ENCODE measurements at places on chromosomes 6 and 20.

- no peak for DNase-seq
Measured at GRCh38 chr20:38066969-38067716, 33.6 kb downstream of the RPRD1B start.

GRCh38 chr6:158897236-158897635, 78.1 kb upstream of the EZR start:
- no peak for DNase-seq

DNA sequence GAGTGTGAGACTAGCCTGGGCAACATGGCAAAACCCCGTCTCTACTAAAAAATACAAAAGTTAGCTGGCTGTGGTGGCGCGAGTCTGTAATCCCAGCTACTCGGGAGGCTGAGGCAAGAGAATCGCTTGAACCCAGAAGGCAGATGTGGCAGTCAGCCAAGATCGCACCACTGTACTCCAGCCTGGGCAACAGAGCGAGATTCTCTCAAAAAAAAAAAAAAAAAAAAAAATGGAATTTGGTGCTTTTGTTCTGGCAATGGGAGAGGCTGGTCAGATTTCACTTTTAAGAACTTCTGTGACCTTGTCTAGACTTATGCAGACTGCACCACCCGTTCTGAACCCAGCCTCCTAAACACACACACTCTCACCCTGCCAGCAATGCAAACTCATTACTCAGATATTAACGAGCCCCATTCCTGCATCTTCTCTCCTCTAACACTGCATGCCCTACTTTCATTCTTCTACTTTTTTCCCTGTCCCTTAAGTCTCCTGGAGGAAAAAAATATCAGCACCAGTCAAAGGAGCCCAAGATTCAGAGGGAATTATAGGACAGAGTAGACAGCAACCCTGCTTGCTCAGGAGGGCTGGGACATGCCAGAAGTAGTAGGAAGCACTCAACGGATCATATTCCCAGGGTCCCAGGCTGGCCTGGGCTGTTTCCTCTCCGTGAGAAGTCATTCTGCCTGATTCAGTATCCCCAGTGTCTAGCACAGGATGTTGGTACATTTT, 4.4 kb downstream of the MOCS1 start:
- DNase-seq: no peak

DNA sequence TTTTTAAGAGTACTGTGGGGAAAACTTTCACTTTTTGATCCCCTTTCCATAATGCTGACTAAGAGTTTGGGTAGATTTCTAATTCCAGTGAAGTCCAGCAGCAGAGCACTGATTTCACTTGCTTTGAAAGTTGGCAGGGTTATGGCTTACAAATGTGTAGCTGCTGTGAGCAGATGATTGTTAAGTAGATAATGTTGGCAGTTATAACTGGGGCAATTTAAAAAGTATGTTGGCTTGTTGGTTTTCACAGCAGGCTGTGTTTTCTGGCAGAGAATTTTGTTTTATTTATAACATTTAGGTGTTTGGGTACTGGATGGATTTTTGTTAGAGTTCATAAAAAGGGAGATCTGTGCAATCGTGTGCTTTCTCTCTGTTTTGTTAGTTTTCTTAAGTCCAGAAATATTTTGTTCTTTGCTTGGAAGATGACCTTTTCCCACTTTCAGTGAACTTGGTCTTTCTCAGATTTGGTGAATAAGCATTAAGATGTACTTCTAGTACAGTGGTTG, 31.4 kb downstream of the AFDN start:
- DNase-seq: no peak

- DNase-seq: no peak
Measured at GRCh38 chr6:144758602-144759001, 473.5 kb downstream of the UTRN start.

DNA sequence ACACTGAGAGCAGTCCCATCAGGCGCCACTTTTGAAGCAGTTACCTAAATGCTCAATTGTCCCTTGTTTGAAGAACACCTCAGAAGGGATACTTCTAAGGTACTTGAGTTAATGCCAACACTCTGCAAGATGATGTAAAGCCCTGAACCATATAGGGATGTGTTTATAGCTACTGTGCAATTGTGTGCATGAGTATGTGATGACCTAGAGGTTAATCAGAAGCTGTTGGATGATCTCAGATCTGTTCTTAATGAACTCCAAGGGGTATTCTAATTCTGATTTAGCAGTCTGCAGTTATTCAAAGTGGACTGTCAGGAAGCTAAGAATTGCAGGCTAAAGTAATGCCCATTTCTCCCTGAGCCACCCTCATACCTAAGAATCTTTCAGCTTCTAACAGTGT, 158.3 kb downstream of the TMEM242 start:
- DNase-seq: no peak

DNA sequence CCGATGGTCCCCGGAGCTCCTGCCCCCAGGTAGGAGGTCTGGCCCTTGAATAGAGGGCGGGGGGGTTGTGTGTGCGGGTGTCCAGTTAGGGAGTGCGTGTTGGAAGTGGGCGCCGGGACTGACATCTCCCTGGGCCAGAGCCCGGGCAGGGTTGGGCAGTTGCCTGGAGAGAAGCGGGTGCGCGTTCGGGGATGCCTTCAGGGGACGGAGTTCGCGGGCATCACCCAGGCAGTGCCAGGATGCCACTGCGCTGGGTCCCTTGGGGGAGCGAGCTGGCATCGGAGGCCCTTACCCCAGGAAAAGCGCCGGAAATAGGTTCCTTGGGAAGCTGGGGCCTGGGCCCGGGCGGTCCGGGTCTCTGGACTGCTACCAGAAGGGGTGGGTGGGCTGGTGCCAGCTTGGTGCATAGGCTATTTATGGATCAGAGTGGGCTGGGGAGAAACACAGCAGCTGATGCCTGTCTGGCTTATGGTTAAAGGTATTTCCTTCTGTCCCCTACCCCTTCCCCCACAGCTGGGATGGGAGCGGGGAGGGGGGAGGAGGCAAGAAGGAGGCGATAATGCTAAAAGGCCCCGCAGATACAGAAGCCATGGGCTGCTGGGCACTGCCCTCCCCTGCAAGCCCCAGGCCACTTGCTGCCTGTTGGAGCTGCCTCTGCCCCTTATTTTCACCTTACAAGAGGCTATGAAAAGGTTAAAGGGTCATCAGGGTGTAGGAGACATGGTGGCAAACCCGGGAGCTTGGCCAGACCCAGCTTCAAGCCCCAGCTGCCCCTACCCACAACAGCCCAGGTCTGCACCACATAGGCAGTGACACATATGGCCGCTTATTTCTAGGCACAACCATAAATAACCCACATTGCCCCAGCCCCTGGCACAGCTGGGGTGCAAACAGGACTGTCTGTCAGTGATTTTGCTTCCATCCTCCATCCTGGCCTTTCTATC, 638 bp downstream of the PACSIN1 start:
- DNase-seq: no peak

DNA sequence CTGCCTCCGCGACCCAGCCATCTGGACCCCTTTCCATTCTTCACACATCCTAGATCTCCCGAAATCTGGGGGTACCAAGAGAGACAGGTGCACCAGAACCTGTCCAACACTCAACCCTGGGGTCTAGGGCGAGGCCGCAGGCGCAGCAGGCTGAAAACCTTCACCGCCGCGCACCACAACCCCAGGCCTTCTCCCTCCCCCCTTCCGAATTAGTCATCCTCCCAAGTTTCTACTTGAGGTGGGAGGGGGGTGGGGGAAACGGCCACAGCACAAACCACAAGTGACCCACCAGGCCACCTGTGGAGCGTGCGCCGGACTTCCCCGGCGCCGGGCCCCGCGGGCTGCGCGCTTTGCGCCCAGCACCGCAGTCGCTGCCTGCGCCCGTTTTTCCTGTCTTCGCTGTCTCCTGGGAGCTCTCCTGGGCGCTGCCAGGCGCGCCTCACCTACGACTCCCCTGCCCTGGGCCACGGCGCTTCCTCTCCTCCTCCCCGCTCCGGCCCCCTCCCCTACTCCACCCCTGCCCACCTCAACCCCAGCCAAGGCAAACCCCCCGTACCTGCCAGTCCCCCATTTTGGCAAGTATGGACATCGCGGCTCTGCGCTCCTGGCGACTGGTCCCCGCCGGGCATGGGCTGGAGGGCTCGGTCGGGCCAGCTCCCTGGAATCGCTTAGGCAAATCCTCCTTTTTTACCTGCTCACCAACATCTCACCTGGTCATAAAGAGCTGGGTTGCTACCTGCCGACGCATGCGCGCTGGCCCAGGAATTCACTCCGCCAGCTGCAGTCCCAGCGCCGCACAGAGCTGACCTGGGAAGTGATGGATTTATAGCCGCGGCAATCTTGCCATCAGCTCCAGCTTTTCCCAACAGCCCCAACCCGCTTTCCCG, 4.2 kb upstream of the TFAP2A start:
- DNase-seq: peak; percentile 74

- no peak for DNase-seq
Measured at GRCh38 chr6:18795726-18796125, 408.6 kb downstream of the RNF144B start.

GRCh38 chr20:59923514-59923913, 9.9 kb downstream of the SYCP2 start:
- no peak for DNase-seq

DNA sequence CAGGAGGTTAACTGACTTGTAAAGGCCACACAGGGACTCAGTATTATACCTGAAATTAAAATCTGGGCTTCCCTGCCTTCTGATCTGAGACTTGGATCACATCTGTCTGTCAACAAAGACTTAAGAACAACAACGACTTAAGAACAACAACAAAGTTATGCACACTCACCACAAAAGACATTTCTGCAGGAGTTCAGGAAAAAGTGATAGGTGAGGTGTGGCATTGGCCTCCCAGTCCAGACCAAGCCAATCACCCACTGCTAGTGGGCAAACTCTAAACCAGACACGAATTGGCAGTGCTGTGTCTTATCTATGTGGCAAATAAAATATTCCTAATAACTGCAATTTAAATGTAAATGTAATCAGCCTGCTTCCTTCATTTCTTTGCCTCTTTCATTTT, 61.3 kb downstream of the PRDM1 start:
- no peak for DNase-seq

DNA sequence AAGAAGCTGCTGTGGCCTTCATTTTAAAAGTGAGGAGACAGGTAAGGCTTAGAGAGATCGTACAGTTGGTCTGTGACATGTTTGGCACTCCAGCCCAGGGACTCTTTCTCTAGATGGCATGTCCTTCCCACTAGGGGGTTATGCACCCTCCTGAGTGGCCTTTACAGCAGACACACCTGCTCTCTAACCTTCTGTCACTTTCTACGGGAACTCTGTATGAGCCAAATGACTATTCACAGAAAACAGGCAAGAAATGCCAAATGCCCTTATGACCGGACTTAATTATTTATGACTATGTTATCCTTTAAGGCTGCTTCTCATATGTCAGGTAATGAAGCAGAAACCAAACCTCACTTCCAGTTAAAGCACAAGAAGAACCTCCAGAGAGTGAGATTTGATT, 91.2 kb downstream of the MAP3K5 start:
- no peak for DNase-seq

GRCh38 chr6:165635965-165636364, 27.1 kb downstream of the PDE10A start:
- DNase-seq: no peak

DNA sequence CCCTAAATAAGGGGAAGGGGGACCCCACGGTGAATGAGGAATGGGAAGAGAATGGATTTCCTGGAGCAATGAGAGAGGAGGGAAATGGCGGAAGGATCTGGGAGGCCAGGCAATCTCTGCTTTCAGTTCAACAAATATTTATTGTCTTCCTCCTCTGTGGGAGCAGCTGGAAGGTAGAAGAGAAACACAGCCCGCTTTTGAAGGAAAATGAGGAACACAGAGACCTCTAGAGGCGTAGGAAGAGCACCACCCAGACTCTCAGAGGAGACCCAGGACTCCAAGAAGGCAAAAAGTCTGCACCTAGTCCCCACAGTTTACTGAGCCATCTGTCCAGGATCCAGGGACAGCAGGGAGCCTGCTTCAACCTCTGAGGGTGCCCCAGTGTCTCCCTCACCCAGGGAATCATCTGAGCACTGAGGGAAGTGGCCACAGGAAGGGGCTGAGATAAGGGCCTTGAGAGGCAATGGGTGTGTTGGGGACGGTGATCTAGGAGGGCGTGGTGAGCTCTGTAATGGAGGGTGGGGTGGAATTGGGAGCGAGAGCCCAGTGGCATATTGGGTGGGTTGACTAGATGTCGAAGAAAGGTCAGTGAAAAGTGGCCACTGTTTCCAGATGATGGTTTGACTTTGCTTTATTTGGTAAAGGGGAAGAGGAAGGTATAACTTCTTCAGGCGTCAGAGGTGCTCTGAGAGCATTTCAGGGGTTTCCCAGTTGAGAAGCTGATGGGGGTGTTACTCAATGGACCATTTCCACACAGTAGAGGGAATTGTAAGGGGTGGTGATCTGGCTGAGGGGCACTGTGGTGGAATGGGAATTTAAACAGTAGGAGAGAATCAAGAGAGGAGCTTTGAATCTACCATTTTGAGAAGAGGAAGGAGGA, 610 bp downstream of the PSORS1C1 start:
- no peak for DNase-seq

DNA sequence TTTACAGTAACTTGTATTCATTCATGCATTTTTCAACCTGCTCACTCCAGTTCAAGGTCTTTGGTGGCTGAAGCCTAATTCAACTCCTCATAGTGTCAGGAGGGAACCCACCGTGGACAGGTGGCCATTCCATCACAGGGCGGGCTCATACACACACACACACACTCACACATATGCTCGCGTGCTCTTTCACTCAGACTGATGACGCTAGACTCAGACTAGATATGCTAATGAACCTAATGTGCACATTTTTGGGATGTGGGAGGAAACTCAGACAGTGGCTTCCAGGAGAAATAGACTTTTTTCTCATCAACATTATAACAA, 56.7 kb downstream of the TRIM27 start:
- DNase-seq: no peak

DNA sequence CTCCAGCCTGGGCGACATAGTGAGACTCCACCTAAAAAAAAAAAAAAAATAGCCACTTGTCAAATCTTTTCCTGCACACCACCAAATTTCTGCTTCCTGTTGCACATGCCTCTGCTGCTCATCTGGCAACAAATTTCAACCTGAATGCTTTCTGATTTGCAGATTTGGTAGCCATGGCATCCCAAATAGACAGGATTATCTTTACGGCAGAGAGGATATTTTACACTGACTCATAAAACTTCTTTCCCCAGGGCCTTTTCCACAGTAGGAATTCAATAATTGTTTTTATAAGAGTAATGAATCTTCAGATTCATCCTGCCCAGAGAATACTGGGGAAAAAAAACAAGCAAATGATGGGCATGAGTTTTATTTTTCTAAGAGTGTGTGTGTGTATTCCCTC, 264.6 kb downstream of the FRK start:
- no peak for DNase-seq

DNA sequence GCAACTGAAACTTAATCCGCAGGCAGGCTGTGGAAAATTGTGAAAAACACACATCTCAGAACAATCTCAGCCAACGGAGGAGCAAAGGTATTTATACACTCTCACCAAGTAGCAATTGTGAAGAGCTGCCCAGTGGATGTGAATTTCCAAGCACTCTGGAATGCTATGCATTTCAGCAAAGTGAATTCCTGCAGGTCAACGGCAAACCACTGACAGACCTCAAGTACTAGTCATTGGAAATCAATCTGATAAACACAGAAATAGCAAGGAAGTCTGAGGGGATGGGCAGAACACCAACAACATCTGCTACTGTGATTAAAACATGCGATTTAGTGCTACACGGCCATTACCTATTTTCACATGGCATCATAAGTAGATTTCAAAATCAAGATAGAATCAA, 429.1 kb downstream of the HTR1B start:
- no peak for DNase-seq

- DNase-seq: no peak
Measured at GRCh38 chr20:33673410-33674293, 576 bp downstream of the NECAB3 start.

GRCh38 chr6:109449064-109449794, 6.3 kb downstream of the MICAL1 start:
- no peak for DNase-seq

- DNase-seq: no peak
Measured at GRCh38 chr6:34457382-34457741, 8.5 kb upstream of the PACSIN1 start.

GRCh38 chr6:63573899-63574553, 1.7 kb downstream of the LOC128125822 start:
- DNase-seq: no peak
